Brain (organoid and tissue), 16 donors: ENCODE measurements at places on chromosomes 12 and 14.
A peak's percentile ranks its signal among the peaks of the same experiment; 100 is the strongest.

- DNase-seq: no peak
Measured at GRCh38 chr12:124852911-124853427, 10.7 kb downstream of the SCARB1 start.

DNA sequence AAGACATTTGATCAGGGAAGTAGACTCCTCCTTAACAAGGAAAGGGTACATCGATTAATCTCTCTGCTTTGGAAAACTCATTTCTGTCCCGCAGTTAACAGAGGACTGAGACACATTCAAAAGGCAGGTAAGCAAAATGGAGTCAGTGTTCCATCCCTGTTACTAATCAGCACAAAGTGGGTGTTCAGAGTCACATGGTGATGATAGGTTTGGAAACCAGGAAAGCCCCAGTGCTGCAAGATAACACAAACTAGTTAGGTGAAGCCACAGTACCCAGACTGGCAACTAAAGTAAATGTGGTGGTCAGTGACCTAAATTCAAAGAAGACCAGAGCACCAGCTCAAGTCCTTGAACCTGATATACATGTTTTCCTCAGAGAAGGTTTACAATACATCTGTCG lies 1.8 kb downstream of the OR4K17 start:
- no peak for DNase-seq

GRCh38 chr12:79546466-79547043 lies 144.2 kb downstream of the PAWR start:
- no peak for DNase-seq

DNA sequence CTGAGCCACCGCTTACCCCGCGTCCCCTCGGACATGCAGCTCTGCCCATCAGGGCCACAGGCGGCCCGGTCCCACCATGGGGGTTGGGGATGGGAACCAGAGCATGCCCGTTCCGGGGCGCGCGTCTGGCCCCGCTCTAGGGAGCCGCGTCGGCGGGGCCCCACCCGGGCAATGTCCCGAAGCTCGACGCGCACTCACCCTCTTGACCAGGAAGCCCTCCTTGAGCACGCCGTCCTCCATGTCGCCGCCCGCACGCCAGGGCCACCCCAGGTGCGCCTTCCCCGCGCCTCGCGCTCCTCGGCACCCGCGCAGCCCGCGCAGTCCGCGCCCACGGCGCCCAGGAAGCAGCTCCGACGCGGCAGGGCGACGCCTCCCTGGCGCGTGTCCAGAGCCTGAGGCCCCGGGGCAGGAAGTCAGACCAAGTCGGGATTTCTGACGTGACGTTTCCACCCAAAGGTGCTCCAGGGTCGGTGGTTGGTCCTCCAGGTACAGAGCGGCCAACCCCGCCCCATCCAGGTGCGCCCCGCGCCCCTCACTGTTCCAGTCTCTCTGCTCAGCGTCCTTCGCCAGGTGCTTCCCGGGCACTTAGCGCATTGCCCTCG lies at the start of gene PLEK2:
PLEK2 (minus strand) TSS at position 346 of the 602 bp plus-strand sequence; CDS start at position 240, 106 bp downstream.
- DNase-seq: no peak

DNA sequence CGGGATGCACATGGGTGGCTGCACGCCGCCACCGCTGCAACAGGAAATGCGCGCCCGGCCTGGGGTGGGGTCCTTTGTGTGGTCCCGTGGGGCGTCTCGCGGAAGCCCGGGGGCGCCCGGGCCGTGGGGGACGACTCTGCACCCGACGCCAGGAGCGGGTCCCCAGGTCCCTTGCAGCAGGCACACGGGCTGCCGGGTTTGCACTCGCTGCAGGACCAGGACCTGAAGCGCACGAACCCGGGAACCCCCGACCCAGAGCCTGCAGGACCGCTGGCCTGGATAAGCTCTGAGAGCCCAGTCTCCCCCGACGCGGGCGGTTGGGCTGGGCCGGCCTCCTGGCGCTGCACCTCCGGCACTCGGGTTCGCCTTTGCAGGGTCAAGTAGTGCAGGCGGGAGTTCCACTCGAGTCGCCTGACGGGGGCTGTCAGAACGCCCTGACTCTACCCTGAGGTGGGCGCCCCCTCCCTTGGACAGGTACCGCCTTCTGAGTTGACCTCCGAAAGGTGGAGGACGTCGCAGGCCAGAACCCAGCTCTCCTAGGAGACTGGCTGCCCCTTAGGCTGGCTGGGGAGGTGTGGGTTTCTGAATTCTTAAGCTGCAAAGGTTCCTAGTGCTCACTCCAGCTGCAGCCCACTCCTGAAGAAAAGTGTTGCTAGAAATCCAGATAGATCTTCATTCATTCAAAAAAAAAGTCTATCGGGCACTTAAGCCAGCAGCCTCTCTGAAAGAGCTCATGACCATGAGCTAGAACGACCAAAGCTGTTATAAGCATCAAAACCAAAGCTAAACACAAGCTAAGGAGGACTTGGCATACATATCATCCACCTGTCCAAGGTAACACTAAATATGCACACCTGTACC lies 68.0 kb downstream of the RNF34 start:
- no peak for DNase-seq

- DNase-seq: no peak
Measured at GRCh38 chr14:29649170-29649569, 278.5 kb downstream of the PRKD1 start.

- DNase-seq: peak; percentile 48
Measured at GRCh38 chr12:8914716-8915526, 612 bp downstream of the PHC1 start.

DNA sequence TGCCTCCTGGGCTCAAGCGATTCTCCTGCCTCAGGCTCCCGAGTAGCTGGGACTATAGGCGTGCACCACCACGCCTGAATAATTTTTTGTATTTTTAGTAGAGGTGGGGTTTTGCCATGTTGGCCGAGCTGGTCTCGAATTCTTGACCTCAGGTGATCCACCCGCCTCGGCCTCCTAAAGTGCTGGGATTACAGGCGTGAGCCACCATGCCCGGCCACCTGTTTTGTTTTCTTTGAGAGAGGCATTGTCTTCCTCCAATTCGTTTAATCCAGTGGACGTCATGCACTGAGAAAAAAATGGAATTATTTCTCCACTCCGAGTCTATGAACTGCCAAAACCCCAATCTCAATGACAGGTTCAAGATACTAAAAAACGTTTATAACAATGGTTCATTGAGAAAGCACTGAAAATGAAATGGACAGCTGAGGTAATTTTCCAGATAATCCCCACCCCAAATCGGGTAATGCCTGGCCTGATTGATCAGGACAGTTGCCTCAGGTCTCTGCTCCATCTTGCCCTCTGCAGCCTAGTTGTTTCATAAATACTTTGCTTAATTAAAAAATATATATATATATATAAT lies 132.7 kb upstream of the PARP11 start:
- no peak for DNase-seq

DNA sequence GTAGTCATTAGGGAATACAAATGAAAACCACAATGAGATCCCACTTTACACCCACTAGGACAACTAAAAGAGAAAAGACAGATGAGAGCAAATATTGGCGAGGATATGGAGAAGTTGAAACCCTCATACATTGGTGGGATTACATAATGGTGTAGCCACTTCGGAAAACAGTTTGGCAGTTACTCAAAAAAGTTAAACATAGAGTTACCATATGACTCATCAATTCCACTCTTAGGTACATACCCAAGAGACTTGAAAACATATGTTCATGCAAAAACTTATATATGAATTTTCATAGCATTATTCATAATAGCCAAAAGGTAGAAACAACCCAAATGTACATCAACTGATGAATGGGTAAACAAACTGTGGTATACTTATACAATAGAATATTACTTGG lies 27.1 kb downstream of the ALDH1L2 start:
- DNase-seq: no peak

GRCh38 chr14:77004711-77005460 lies 23.6 kb downstream of the IRF2BPL start:
- DNase-seq: no peak

- DNase-seq: no peak
Measured at GRCh38 chr14:21070610-21071224, 613 bp downstream of the ARHGEF40 start.

GRCh38 chr12:104764225-104765091 lies 193.6 kb downstream of the SLC41A2 start:
- DNase-seq: no peak

GRCh38 chr12:46468160-46468559 lies 95.6 kb upstream of the SLC38A2 start:
- no peak for DNase-seq

- no peak for DNase-seq
Measured at GRCh38 chr12:42706321-42706720, 116.8 kb upstream of the PRICKLE1 start.

DNA sequence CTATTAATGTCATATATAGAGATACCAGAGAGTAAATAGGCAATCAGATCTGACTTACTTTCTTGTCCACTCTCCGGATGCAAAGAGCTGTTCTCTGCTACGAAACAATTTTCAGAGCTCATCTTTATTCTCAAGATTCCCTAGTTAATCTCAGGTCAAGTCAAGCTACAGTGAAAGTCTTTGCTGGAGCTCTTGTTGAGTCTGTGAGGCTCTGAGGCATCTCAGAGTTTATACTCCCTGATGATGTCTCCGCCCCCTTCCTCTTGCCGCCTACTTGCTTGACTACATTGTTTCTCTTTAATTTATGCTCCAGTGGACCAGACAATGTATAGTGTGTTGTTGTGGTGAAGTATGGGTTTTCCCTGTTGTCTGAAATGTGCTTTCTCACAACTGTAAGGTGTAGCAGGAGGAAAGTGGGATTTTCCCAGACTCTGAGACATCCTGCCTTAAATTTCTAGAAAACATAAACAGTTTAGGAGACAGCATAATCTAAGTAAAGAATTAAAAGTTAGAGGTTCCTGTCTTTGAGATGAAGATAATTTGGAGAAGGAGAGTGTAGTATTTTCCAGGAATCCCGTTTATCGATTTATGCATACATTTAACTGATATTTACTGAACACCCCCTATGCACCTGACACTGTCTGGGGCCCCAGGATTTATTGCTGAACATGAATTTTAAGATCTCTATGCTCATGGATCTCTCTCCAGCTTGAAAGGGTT lies at the start of gene CD69:
CD69 (minus strand) TSS at position 203 of the 720 bp plus-strand sequence; CDS start at position 122, 81 bp downstream.
- DNase-seq: no peak

- no peak for DNase-seq
Measured at GRCh38 chr12:47775100-47775911, 2.3 kb downstream of the SLC48A1 start.

DNA sequence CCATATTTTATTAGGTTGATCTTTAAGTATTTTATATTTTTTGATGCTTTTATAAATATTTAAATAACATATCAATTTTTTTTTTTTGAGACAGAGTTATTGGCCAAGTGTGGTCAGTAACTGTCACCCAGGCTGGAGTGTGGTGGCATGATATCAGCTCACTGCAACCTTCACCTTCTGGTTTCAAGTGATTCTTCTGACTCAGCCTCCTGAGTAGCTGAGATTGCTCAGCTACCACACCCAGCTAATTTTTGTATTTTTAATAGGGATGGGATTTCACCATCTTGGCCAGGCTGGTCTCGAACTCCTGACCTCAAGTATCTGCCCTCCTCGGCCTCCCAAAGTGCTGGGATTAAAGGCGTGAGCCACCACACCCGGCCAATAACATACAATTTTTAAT lies 71.1 kb downstream of the FUT8 start:
- no peak for DNase-seq

GRCh38 chr14:91129261-91129660 lies 15.4 kb downstream of the DGLUCY start:
- no peak for DNase-seq

- peak; percentile 36 for DNase-seq
Measured at GRCh38 chr14:92500491-92500941, 13.1 kb upstream of the RIN3 start.

DNA sequence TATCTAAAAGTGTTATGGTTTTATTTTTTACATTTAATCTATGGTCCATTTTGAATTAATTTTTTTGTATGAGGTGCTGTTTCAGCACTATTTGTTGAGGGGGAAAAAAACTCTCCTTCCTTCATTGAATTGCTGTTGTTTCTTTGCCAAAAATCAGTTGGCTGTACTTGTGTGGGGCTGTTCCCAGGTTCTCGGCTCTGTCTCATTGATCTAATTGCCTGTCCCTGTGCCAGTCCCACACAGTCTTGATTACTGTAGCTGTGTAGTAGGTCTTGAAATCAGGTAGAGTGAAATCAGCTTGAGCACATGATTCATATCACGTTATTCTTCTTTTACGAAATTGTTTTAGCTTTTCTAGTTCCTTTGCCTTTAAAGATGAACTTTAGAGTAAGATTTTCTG lies 109.7 kb downstream of the ADGRD1 start:
- peak; percentile 54 for DNase-seq

- DNase-seq: no peak
Measured at GRCh38 chr14:50804181-50804721, 26.7 kb downstream of the NIN start.

DNA sequence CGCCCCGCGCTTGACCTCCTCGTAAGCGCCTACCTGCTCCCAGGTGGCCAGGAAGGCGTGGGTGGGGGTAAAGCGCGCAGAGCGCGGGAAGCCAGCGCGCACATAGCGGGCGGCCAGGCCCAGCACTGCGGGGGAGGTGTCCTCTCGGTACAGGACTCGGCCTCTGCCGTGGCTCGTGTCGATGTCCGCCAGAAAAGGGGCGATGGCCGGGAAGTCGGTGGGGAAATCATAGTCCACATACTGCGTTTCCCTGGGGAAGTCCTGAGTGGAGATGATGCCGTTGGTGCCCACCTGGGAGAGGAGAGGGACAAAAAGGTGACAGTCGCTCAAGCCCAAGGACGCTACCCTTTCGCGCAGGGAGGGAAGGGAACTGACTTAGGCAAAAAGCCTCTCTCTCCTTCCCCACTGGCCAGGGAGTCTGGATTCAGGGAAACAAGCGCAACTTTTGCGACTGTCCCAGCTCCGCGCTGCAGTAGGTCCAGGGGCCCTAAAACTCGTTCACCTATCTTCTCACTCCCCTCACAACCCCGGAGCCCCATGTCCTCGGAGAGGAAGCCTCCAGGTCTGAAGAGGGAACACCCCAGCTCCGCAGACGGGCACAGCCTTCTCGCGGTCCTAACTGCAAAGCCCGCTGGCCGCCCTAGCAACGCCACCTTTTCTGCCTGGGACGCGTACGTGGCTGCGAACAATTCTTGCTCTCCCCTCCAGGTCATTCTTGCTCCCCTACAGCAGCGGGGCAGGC lies 815 bp downstream of the NID2 start:
- peak; percentile 20 for DNase-seq

DNA sequence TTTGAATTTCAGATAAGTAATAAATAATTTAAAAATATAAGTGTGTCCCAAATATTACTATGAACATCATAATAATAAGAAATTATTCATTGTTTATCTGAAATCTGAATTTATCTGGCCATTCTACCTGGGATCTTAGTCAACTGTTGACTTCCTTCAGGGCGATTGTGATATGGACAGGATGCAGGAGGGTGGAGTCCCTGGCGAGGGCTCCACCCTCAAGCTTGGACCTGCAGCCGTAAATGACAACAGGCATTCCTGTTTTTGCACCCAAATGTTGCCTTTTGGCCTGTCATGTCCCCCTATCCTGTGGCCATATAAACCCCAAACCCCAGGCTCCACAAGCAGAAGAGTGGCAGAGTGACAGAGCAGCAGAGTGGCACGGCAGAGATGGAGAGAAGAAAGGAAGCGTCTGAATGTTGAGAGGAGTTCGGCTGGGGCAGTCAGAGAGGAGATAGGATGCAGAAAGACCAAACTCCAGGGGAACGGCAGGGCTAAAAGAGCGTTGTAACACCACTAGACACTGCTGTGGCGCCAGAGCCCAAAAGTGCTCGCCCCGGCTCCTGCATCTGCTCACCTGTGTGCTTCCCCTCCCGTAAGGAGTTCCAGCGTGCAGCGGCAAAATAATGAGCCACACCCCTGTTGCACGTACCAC lies 39.4 kb upstream of the FUT8 start:
- no peak for DNase-seq
